GM23338 (cell line): ENCODE measurements at places on chromosomes 1 and 21.

GRCh38 chr1:56578963-56579875, at the start of gene PLPP3:
TSS of gene PLPP3 (minus strand) at chr1:56579563. CDS start at chr1:56579016, 547 bp downstream.
- peak; percentile 90 for DNase-seq

DNA sequence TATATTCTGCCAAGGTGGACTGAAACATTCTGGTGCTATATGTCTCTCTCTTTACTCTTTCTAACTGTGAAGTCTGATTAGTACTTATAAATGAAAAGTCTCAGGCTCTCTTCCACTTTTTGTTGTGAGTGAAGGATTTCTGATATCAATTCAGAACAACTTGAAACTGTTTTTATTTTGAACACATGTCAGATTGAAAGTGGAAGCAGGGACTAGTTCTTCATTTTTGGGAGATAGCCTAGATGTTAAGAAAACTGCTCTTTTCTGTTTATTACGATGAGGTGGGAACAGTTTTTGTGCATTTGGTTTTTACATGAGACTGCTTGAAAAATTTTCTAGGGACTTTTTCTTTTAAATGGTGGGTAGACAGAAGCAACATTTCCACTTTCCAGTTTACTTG, 14.5 kb upstream of the GBP3 start:
- DNase-seq = no peak

DNA sequence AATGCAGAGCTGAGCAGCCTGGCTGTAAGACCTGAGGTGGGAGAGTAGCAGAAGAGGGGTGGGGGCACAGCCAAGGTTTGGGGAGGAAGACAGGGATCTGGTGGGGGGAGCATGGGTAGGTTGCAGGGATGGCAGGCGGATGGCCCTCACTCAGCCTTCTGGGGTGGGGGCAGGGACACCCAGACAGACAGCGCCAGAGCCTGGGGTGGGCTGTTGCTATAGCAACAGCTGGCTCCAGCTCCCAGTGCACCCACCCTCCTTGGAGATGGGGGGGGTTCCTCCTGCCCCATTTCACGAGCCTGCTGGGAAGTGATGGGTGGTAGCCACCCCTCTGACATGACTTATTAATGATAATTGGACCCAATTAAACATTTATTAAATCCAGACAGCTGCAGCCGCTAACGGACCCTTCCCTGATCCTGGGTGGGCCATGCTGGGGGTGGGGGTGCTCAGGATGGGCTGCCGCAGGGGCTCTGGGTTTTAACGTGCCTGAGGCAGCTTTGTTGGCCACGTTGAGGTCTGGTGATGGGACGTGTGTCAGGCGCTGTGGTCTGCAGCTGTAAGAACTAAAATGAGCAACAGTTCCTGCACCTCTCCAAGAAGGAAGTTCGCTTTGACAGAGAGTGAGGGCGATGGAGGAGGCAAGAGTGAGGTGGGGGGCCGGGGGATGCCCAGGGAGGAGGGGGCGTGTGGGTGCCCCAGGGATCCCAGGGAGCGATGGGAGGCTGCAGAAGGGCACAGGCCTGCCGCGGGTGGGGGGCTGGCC, 19.4 kb downstream of the AGRN start:
- DNase-seq = no peak

DNA sequence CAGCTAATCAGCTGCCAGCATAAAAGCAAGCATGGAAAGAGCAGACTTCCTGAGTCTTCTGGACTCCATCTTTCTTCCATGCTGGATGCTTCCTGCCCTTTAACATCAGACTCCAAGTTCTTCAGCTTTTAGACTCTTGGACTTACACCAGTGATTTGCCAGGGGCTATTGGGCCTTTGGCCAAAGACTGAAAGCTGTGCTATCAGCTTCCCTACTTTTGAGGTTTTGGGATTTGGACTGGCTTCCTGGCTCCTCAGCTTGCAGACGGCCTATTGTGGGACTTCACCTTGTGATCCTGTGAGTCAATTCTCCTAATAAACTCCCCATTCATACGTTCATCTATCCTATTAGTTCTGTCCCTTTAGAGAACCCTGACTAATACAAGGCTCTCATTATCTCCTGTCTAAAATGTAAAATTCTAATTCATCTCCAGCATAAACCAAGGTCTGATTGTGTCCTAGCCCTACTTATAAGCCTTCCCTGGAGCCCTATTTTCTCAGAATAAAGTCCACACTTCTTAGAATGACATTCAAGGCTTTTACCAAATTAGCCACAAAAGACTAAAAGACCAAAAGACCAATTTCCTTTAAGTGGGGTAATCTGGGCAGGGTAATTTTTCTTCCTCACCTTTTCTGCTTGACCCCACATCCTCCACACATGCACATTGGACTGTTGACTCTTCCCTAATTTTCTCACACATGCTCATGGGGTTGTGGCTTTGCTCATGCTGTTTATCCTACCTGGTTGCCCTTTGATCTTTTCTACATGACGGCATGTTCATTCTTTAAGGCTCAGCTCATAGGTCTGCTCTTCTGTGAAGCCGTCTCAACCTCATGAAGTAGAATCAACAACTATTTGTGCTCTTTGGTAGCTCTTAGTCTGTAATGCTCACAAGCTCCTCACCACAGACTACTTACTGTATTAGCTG, 18.1 kb upstream of the ENAH start:
- DNase-seq = no peak

DNA sequence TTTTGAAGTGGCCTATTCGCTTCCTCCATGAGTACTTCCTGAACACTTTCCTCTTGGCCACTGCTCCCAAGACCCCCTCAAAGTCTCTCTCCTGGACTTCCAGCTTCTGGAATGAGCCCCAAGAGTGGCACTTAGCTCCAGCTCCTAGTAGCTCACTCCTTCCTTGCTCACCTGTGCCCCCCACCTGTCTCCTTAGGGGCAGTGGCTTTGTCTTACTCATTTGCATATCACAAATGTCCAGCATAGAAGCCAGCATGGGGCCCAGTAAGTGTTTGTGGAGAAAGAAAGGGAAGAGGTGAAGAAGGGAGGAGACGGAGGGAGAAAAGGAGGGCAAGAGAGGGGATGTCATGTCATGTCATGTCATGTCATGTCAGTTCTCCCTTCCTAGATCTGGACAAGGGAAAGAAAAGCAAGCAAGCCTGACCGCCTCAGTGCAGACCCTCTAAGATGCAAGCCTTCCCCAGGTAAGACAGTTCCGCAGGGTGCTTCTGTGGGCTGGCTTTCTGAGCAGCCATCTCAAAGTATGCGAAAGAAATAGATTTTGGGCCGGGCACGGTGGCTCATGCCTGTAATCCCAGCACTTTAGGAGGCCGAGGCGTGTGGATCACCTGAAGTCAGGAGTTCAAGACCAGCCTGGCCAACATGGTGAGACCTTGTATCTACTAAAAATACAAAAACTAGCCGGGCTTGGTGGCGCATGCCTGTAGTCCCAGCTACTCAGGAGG, 6.9 kb upstream of the MX1 start:
- DNase-seq = no peak

GRCh38 chr1:152169366-152170025, 10.5 kb upstream of the RPTN start:
- DNase-seq = no peak

DNA sequence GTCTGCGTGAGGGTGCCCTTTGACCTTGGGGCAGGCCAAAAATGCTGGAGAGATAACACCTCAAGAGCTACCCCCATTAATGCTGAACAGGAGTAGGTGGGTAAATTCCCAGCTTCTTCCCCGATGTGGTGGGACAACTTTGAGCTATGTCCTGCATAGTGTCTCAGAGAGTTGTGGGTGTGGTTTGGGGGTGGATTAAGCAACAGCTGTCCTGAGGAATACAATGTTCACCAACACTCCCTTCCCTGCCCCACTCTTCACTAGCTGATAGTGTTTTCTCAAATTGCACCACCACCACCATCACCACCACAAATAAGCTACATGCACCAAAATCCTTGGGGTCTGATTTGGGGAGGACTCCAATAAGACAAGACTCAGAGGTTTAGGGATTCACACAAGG, 258.4 kb downstream of the HLX start:
- no peak for DNase-seq

GRCh38 chr1:247430434-247430833, 14.5 kb downstream of the NLRP3 start:
- DNase-seq = no peak

- no peak for DNase-seq
These were observed 333.8 kb downstream of the KIF26B start for GRCh38 chr1:245488346-245489129.

- DNase-seq = no peak
These were observed 160.9 kb downstream of the PTPRU start for GRCh38 chr1:29397256-29397590.

DNA sequence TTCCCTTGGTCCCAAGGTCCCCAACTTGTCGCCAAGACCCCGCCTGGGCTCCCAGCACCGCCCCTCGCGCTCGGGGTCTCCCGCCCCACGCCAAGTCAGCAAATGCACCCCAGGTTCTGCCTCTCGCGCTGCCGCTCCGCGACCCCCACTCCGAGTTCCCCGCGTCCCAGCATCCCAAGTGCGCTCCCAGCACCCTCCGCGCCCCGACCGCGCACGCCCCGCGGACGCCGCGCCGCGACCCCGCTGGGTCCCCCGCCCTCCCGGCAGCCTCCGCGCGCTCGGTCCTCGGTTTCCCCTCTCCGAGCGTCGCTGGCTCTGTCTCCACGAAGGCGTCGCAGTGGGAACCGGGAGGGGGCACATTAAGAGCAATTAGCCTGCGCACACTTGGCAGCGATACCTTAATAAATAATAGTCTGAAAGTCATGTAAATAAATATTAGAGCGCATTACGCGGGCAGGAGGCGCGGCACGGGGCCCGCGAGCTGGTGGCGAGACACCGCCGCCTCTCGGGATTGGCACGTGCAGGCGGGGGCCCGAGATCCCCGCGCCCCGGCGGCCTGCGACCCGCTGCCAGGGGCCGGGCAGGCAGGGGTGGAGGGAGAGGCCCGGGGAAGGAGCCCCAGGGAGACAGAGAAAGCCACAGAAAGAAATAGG, 75.9 kb downstream of the VWA5B1 start:
- DNase-seq = no peak

- DNase-seq = no peak
These were observed 58.6 kb downstream of the MAST2 start for GRCh38 chr1:45862008-45862407.

GRCh38 chr1:63617450-63617849, 24.2 kb downstream of the PGM1 start:
- DNase-seq = no peak

- no peak for DNase-seq
These were observed 2.1 kb upstream of the STRIP1 start for GRCh38 chr1:110032327-110032726.

GRCh38 chr1:31572323-31573104, 3.8 kb upstream of the TINAGL1 start:
- no peak for DNase-seq

- no peak for DNase-seq
These were observed 23.7 kb downstream of the SPOCD1 start for GRCh38 chr1:31792116-31792515.

DNA sequence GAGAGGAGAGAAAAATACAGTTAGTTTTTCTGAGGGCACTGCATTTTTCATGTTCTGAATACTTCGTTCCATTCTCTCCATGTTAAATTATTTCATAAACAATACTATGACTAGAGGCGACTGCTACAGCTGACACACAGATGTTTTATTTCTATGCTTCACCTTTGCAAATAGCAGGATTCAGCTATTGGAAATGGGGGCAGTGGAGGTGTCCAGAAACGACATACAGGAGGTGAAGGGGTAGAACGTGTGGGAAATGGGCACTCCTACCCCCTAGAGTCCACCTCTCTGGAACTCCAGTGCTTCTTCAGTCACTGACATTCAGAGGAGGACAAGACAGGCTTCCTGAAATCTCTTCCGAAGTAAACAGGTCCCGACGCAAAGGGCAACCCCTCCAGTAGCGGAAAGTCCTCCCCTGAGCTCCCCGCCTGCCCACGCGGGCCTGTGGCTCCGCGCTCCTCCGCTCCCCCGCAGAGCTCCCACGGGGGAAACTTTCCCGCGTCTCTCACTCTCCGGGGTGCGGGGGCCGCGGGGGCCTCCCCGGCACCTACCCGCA, 480 bp downstream of the DPYD start:
- peak; percentile 30 for DNase-seq

- no peak for DNase-seq
These were observed 344.3 kb downstream of the MATN1 start for GRCh38 chr1:30378991-30379581.

DNA sequence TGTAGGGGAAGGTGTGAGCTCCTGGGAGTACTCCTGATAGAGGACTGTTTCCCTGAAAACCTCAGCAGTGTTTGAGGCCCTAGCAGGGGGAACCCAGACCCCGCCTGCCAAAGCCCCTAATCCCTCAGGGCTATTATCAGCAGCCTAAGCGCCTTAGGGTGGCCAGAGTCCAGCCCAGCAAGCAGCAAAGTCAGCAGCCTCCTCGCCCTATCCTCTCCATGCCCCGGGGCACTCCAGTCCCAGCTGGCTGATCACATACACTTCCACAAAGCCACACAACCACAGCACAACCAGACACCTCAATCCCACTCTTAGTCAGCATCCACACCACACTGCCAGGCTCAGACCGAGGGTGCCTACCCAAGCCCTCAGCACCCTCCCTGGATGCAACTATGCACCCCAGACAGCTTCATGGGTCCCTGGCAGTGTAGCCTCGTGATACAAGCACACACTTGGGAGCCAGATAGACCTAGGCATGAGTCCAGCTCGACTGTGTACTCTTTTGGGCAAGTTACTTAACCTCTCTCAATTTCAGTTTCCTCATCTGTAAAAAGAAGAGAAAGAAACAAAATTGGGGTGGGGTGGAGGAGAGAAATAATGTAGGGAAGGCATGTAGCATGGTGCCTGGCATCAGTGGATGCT, 7.1 kb downstream of the IGSF9 start:
- DNase-seq = no peak

- no peak for DNase-seq
These were observed 19.5 kb upstream of the NCMAP start for GRCh38 chr1:24536391-24536840.

DNA sequence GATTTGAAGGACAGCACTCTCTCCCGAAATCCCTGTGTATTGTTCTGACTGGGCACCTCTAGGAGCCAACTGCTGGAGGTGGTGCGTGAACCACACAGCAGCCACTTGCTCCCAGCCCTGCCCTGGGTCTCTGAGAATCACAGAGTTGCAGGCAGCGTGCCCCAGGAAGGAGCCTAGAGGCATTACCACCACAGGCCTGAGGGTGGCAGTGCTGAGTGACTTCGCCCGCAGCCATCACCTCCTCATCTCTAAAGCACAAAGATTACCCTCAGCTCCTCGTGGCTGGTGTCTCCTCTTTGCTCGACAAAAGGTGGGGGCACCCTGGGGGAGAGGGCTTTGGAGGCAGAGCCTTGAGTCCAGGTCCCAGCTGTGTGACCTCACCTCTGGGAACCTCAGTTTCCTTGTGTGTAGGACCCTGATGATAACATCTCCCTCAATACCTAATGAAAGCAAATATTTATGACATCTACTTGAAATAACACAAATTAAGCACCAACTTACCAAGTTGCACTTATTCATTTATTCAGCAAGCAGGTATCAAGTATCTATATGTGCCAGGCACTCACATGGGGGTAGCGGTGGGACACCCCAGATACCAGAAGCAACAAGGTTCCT, 86.3 kb downstream of the VWA5B1 start:
- DNase-seq = peak; percentile 81

GRCh38 chr1:219177363-219177762, 3.7 kb downstream of the LYPLAL1 start:
- no peak for DNase-seq
